Ascending aorta (tissue), 2 donors: ENCODE measurements at places on chromosomes 1 and 21.

DNA sequence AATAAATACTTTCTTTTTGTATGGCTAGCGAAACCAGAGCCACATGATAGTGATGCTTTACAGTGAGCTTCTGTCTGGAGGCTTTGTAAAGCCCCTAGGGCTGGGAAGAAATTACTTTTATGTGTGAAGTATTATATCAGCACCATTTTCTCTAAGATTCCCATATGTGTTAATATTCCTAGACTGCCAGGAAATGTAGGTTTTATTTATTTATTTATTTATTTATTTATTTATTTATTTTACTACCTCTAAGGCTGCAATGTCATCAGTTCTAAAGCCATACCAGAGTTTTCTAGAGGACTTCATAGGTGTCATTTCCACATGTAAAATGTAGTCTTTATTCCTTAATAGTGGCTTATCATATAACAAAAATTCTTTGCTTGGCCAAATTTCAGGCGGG lies 4.4 kb upstream of the CHI3L1 start:
- DNase-seq, result no peak

GRCh38 chr1:92958203-92958970 lies 2.9 kb downstream of the DIPK1A start:
- no peak for DNase-seq

GRCh38 chr21:28781602-28782276 lies 210.9 kb downstream of the LTN1 start:
- no peak for DNase-seq

- DNase-seq, result no peak
Measured at GRCh38 chr1:64745986-64746940, 1.4 kb downstream of the RAVER2 start.

- peak; percentile 93 for DNase-seq
Measured at GRCh38 chr1:67749844-67750690, 65.1 kb downstream of the GADD45A start.

GRCh38 chr1:25989440-25990234 lies 8.2 kb downstream of the PAFAH2 start:
- DNase-seq, result no peak

GRCh38 chr1:43443197-43443946 lies 10.4 kb downstream of the HYI start:
- DNase-seq, result peak; percentile 57

- DNase-seq, result no peak
Measured at GRCh38 chr1:156963621-156964020, 43.2 kb downstream of the LRRC71 start.

GRCh38 chr1:70672442-70672888 lies 261.4 kb downstream of the CTH start:
- no peak for DNase-seq

GRCh38 chr1:234782791-234783190 lies 172.8 kb upstream of the IRF2BP2 start:
- DNase-seq, result peak; percentile 64

GRCh38 chr1:109149874-109150601 lies 36.1 kb downstream of the ELAPOR1 start:
- no peak for DNase-seq

- DNase-seq, result no peak
Measured at GRCh38 chr1:232725305-232726047, 79.7 kb upstream of the MAP10 start.
